Fibroblast of skin of back (primary cell): ENCODE measurements at places on chromosomes 12 and 14.

- no peak for DNase-seq
These were observed 190.0 kb downstream of the BMP4 start for GRCh38 chr14:53766601-53767000.

GRCh38 chr14:91418387-91419043 is 895 bp upstream of the CCDC88C start:
- peak; percentile 48 for DNase-seq

GRCh38 chr14:32761381-32761968 is 177.2 kb upstream of the NPAS3 start:
- peak; percentile 90 for DNase-seq

- DNase-seq, result no peak
These were observed 6.6 kb downstream of the FGF6 start for GRCh38 chr12:4438834-4439596.

DNA sequence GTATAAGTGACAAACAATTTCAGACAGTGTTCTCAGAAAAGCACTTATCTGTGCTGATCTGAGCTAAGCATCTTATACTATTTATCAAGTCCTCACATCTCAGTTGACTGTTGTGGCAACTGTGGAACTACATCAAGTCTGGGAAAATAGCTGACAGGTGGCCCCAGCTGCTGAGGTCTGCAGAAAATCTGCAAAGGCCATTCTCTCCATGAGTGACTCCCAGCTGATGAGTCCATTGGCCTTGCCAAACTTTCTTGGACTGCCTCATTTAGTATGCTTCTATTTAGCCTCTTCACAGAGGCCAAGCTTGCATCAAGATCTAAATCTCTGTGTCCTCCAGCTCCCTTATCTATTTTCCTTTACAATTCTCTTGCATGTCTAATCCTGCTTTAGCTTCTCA is 174.5 kb upstream of the RBM19 start:
- DNase-seq, result no peak

- DNase-seq, result no peak
These were observed 99.0 kb downstream of the NUBPL start for GRCh38 chr14:31660191-31660590.

DNA sequence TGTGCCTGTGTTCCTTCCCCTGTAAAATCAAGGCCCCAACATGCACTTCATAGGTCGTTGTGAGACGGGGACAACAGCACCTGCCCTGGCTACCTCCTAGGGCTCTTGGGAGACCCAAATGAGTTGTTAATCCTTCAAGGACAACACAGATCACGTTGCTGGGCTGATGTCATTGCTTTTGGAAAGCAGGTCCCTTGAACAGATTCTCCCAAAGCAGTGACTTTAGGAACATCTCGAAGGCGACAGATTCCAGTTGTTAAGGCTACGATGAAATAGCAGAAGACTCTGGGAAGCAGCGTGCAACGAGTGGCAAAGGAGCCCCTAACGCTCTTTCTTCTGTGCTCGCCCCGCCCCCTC is 26.2 kb upstream of the MAP1LC3B2 start:
- no peak for DNase-seq

DNA sequence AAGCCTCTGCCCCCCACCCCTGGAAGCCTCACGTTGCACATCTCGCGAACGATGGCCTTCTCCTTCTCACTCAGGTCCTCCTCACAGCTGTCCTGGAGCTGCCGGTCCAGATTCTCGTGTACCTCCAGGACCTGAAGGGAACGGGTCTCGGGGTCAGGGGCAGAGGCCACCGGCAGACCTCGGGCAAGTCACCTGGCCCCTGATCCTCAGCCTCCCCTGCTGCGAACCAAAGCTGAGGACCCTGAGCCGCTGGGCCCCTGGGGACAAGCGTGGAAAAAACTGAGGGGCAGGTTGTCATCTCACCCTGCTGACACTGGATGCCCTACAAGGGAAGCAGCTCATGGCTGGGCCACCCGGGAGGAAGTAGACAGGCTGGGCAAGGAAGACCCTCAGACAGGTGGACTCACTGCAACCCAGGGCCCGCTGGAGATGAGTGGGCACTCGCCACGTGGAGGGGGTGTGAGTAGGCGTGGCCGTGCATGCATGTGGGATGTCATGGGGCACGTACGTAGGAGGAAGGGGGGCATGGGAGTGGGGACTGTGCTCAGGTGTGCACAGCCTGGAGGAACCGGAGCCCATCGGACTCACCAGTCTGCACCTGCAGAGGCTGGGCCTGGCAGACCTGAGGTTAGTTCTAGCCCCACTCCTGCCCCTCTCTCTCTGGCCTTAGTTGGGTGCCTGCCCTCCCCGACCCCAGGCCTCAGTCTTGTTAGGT is 35.1 kb downstream of the CCNK start:
- no peak for DNase-seq

- DNase-seq, result no peak
These were observed 301.6 kb downstream of the PCNX1 start for GRCh38 chr14:71208702-71209357.

- no peak for DNase-seq
These were observed 10.3 kb downstream of the RBM23 start for GRCh38 chr14:22908601-22909000.

DNA sequence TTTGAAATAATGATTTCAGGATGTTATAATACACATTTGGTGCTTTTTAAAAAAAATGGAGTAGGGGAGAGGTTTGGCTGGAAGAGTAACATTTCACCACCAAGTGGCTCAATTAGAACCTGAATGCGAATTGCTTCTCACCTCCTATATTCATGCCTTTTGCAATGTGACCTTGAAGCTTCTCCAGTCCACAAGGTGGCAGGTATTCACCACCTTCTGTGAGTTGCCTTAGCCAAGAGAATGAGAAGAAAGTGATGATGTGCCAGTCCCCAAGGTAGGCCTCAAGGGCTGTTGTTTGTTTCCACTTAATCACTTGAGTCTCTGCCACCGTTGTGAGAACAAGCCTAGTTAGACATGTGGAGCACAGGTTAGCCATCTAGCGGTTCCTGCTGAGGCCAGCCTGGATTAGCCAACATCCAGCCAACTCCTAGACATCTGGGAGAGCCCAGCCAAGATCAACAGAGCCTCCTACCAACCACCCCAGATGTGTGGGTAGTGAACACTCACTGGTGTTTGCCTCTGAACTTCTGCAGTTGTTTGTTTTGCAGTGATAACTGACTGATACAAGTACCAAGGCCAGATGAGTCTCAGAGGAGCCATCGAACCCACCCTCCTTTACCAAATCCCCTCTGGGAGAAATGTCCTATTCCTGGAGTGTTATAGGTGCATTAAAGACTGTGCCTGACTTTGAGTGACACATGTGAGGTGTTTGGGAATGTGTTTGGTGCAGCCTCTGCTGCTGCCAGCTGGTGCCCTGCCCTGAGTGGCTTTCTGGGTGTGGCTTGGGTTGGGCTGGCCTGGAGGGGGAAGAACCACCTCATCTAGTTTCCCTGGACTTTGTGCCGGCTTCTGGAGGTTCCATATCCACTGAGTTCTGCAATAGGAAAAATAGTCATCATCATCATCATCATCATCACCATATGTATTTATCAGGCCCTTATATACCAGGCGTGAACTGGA is 132.5 kb upstream of the RFLNA start:
- DNase-seq, result no peak

DNA sequence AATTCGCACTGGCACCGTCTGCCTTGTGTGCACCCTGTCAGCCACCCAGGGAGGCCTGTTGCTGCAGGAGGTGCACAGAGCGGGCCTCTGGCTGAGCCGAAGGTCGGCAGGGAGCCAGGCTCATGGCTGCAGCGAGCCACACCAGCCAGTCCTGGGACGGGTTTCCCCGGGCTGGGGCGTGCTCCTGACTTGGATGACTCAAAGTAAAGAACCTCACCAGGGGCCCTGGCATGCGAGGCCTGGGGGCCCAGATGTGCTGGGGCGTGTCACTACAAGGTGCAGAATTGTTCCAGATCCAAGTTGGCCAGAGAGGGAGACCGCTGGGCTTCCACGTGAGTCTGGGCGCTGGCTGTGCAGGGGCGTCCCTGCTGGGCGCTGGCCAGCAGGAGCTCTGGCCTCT is 34.5 kb downstream of the FBRSL1 start:
- no peak for DNase-seq

DNA sequence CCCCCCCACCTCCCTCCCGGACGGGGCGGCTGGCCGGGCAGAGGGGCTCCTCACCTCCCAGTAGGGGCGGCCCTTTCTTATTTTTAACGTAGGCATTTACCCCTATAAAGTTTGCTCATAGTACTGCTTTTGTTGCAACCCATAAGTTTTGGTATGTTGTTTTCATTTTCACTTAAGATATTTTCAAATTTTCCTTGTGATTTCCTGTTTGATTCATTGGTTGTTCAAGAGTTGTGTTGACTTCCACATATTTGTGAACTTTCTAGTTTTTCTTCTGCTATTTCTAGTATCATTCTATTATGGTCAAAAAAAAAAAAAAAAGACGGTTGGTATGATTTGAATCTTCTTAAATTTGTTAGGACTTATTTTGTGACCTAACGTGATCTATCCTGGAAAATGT is 6.5 kb downstream of the NOXRED1 start:
- DNase-seq, result no peak

DNA sequence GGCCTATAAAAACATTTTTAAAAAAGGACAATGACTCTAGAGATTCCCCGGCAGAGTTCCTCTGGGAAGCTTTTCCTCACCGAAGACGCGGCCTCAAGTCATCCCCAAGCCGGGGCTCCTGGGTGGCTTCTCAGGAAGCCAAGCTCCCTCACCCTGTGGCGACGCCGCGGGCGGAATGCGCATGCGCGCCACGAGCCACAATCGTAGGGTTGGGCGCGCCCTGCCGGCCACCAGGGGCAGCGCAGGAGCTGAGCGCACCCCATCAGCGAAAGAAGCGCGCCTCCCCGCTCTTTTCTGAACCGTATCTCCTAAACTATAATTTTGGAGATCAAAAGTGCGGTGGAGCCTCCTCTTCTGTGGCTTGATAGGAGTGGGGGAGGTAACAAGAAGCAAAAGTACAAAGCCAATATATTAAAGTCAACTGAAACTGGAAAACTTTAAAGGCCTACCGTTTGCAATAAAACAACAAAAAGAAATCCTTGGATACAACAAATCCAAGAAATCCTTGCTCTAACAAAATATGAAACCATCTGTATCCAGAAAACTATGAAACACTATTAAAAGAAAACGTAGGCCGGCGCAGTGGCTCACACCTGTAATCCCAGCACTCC is 17.4 kb upstream of the CHFR start:
- DNase-seq, result peak; percentile 26

- peak; percentile 68 for DNase-seq
These were observed 18.7 kb downstream of the ZBTB39 start for GRCh38 chr12:56987551-56988053.

DNA sequence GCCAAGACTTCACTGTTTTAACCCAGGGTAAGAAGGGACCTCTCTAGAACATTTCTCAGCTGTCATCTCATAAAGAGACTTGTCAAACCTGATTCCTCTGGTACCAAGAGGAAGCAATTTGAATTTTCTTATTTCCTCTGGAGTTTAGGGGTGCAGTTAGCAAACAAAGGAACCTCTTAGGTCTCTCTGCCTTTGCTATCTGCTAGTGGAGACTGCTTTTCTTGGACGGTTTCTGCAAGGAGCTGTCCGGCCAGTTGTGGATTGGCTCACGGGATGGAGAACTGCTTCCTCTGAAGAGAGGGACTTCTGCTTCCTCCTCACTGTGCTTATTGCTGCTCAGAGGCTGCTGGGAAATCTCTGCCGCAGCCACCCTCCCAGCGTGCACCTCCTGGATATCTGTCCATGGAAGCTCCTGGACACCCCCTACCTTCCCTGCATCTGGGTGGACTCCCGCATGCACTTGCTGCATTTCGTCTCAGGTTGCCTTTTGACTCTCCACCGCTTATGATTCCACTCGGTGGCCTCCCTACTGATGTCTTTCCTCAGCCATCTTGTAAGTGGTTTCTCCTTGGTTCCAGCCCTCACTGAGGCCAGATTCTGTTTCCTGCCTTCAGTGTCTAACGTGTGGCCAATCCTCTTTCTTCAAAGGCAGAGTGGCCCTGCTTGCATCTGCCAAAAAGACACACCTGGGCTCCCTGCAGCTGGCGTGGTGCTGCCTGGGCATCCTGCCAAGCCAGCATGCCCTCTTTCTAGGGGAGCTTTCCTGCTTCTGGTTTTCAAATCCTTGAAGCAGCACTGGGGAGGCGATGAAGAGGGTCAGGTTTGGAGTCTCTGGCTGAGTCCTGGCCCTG is 187.3 kb downstream of the CHST11 start:
- DNase-seq, result no peak

GRCh38 chr14:61560323-61560722 is 135.0 kb upstream of the HIF1A start:
- DNase-seq, result no peak

DNA sequence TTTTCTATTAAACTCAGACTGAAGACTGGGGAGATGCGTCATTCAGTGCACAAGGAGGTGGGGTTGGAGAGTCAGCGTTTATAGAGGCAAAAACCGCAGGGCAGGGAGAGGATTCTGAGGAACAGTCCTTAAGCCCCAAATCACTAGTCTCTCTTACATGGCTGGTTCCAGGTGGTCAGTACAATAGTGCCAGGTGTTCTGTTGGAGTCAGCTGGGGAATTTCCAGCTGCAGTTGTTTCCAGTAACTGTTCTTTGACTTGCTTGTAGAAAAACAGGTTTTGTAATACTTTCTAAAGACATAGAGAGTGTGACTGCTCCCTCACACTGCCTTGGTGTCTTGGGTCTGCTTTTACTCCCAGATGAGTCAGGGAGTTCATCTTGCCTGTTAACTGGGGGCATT is 192.2 kb downstream of the TMTC3 start:
- peak; percentile 16 for DNase-seq

DNA sequence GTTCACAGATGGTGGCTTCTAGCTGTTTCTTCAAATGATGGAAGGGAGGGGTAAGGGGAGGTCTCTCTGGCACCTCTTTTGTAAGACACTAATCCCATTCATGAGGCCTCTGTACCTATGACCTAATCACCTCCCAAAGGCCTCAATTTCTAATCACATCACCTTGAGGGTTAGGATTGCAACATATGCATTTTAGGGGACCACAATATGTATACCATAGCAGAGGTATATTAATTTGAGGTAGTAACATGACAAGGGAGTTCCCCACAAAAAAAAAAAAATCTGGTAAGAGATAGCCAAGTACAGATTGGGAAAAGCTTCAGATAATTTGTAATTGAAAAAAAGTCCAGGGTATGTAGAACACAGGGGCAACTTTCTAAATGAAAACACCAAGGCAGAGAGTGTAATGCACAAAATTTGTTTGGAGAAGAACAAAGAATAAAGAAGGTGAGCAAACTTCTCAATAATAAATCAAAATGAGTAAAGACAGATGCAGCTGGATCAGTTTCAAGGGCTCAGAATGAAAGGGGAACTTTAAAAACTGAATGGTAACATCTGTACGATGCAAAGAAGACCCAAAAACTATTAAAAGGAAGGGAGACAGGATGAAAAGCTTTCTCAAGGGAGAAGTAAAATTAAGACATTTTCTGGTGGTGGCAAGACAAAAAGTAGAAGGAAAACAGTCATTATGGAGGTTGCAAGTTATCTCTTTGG is 125.5 kb upstream of the DCN start:
- DNase-seq, result no peak

- no peak for DNase-seq
These were observed 6.6 kb upstream of the KRT7 start for GRCh38 chr12:52226446-52226845.
